Central memory CD8-positive, alpha-beta T cell (primary cell): ENCODE measurements at places on chromosomes 2 and 18.

DNA sequence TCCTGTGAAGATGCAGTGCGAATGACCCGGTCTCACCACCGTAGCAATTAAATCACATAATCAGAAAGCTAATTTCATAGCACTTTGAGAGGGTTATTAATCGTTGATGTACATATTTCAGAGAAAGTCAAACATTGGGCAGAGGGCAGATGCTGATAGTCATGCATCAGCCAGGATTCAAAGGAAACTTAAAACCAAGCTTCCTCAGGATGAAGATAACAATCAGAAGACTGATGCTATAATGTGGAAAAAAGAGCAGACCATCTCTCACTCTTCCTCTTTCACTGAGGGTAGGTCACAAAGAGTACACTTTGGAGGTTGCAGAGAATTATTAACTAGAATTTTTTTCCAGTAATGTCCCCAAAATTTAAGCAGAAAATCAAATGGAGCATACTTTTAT is 1027.7 kb upstream of the ZEB2 start:
- DNase-seq, result no peak

DNA sequence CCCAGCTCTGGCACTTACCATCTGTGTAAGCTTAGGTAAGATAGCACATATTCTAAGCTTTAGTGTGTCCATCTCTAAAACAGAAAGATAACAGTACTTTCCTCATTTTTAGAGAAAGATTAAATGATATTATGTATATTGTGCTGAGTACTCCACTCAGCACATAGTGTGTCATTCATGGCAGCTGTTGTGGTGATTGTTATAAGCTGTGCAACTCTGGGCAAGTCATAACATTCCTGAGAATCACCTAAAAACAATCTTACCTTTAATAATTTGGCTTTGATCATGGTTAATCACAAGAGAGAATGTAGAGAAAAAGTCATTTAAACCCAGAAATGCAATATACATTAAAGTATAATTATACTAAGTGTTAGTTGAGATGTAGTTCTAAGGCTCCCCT is 391.5 kb downstream of the GALNT13 start:
- no peak for DNase-seq

GRCh38 chr18:55220523-55220922 is 261.3 kb upstream of the CCDC68 start:
- DNase-seq, result no peak

- no peak for DNase-seq
Measured at GRCh38 chr2:74953796-74954499, 4.5 kb upstream of the POLE4 start.

- no peak for DNase-seq
Measured at GRCh38 chr2:46305187-46305586, 8.0 kb downstream of the EPAS1 start.

DNA sequence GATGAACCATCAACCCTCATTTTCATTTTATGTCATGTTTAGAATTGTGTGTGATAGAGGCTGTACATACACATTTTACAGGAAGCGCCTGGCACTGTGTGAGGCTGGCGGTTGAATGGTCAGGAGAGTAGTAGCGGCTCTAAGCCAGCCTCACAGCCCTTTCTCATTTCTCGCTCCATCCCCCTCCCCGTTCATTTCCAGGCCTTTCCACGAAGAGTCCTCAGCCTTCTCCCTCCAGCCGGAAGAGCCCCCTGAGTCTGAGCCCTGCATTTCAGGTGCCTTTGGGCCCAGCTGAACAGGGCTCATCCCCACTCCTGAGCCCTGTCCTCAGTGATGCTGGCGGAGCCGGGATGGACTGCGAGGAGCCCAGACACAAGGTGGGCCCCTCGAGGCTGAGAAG is 51.8 kb downstream of the STK25 start:
- no peak for DNase-seq

DNA sequence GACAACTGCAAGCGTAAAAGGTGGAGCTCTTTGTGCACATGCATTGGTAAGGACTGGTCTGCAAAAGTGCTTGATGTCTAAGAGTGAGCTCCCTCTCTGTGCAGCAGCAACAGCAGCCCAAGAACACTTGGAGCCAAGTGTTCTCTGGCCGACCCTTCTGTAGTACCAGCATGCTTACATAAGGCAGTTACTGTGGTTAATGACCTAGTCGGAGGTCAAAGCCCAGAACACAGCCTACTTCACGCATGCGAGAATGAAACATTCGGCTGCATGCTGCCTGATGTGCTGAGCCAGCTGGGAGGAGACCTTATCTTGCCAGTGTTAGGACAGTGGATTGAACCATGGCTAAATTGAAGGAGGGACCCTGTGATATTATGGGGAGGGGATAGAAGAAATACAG is 21.3 kb downstream of the NCAPH start:
- no peak for DNase-seq

- DNase-seq, result no peak
Measured at GRCh38 chr2:63984606-63985359, 34.4 kb downstream of the VPS54 start.

- no peak for DNase-seq
Measured at GRCh38 chr2:57278451-57278850, 768.2 kb upstream of the VRK2 start.

DNA sequence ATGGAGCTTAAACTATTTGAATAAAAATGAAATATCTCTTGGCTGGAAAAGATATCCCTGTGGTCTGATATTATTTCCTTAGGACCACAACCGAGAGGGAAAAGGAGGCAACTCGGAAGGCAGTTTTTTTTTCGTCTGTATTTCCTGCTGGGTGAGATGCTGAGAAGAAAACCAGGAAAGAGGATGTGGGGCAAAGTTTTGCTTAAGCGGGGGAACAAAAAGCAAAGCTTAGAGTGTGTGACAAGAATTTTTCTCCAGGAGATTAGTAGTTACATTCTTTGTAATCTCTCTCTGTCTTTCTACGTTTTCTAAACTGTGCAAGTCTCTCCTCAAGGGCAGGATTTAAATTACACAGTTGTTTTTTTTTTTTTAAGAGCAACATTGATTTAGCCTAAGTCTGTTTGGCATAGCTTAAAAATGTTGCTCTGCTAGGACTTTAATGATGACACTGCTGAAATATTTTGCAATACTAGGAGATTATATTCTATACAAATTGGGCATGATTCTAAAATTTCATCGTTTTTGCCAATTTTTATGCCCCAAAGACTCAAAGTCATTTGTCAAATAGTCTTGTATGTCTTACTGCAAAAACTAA is 258.5 kb downstream of the KCNS3 start:
- DNase-seq, result no peak

- DNase-seq, result no peak
Measured at GRCh38 chr2:200302940-200303727, 3.4 kb upstream of the SPATS2L start.

- DNase-seq, result no peak
Measured at GRCh38 chr2:189088591-189089205, 90.9 kb downstream of the COL5A2 start.

GRCh38 chr2:41899189-41899588 is 148.6 kb upstream of the PKDCC start:
- no peak for DNase-seq

GRCh38 chr18:79575891-79576685 is 103.5 kb upstream of the CTDP1 start:
- no peak for DNase-seq

DNA sequence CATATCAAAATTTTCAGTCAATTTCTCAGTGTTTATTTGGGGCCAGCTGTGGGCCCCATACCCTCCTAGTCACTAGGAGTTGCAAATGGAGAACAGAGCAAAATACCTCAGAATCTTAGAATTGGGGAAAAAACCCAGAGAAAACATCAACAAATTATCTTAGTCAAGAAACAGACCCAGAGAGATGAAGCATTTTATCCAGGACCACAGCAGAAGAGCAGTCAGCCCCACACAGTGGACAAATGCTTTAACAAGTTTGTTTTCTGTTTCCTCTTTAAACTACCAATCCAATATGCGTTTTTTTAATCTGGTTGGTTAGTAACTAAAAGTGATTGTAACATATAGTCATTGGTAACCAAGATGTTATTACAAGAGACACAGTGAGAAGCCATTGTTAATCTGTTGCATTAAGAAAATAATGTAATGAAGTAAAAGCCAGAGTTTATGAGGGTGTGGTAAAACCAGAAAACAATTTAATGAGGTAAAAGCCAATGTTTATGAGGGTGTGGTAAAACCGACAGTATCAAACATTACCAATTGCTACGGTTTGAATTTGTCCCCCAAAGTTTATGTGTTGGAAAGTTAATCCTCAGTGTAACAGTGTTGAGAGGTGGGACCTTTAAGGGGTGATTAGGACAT is 60.7 kb upstream of the COX7A2L start:
- DNase-seq, result no peak

DNA sequence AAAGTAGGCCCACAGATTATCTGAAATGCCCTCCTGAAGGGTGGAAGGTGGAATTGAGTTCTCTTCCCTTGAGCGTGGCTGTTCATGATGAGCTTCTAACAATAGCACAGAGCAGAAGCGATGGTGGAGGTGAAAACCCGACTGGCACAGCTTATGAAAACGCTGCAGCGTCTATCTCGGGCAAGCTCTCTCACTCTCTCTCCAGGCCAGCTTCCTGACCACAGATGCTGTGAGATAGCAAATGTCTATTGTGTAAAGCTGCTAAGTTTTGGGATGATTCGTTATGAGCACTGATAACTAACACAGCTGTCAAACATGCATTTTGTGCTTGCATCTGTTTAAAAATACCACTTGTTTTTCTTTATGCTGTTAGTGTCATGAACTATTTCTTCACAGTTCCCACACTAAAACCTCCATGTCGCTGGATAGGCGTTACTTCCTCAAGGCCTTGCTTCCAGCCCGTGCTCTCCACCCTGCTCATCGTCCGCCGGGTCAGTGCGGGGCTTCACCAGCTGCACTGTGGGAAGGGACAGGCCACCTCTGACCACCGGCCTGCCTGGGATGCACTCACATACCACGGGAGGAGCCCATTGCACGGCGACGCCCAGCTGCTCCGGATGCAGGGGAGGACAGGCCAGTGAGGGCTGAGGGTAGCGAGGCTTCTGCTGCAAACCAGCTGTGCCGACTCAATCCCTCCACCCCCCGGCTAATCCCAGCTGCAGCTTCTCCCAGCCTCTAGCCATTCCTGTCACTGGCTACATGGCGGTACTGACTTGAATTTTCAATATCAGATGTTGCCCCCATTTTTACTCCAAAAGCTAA is 60.0 kb upstream of the OTOS start:
- DNase-seq, result no peak

DNA sequence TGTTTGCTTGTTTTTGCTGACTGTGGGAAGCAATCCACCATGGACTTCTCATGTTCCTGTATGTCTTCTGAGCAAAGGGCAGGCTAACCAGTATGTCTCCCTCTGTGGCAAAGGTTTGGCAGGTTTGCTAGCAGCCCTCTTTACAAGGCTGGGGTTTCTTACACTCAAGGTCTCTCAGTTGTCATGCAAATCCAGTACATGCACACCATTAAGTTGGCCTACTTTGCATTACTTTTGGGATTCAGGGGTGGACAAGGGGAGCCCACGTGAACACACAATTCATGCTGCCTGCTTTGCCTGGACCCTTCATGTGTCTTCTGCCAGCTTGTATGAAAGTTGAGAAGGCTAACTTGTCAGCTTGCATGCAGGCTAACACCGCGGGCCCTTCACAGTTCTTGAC is 134.9 kb downstream of the LRRTM4 start:
- no peak for DNase-seq

DNA sequence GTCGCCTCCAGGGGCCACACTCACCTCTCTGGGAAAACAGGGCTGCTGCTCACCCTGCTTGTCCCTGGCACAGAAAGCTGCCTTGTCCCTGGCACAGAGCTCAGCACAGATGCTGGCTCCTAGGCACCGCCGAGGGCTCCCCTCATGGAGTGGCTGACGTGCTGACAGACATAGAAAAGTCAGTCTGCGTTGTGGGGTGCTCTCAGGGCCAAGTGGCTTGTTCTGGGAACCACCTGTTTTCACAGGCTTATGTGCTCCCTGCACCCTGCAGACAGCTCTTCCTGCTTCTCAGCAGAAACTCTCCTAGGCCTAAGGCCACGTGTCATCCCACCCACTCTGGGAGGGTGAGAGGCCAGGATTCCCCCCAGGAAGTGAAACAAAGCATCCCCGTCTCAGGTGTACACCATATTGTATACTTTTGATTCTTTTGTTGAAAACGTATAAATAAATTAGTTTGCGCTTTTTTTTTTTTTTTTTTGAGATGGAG is 84.7 kb upstream of the TMEM200C start:
- no peak for DNase-seq

DNA sequence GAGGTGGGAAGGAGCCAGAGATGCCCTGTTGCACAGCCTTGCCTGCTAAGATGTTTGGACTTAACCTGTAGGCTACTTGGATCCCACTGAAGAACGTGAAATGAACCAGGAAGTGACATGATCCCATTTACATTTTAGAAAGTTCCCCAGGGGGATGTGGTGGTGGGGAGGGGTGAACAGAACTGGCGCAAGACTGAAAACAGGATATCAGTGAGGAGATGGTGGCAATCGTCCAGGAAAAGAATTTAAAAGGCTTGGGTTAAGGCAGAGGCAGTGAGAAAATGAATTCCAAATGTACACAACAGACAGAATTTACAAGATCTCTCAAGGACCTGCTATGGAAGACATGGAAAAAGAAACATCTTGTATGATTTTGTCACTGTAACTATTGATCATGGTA is 42.3 kb downstream of the SULT1C2 start:
- DNase-seq, result no peak

DNA sequence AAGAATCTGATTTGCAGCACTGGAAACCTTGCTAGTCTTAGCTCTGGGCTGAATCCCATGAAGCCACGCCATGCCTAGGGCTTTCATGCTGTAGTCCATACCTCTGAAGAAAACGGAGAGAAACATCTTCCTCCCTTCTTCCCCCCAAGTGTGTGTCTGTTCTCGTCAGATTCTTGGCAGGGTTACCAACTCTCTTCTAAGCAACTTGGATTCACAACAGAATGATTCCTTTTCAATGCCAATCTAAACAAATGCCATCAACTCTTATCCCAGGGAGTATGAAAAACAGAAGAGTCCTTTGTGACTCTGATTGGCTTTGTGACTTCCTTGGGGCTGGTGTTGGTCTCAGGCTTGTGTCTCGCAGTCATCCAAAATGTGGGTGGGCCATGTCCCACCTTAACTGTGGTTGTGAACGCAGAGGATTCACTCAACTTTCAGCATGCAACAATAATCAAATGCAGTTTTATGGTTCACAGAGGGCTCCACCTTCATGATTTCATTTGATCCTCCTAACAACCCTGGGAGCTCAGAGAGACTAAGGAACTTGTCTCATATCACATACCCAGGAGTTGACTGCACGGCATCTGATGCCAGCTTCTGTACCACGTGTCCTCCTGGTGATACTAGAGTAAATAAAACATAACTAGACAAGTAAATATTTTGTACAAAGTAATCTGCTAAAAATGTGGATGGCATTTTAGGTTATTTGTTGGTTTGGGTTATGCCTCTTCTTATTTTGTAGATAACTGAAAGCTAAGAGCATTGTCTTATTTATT is 186.0 kb upstream of the TNP1 start:
- no peak for DNase-seq
